ENCODE measurements at places on chromosomes 7 and 10.

DNA sequence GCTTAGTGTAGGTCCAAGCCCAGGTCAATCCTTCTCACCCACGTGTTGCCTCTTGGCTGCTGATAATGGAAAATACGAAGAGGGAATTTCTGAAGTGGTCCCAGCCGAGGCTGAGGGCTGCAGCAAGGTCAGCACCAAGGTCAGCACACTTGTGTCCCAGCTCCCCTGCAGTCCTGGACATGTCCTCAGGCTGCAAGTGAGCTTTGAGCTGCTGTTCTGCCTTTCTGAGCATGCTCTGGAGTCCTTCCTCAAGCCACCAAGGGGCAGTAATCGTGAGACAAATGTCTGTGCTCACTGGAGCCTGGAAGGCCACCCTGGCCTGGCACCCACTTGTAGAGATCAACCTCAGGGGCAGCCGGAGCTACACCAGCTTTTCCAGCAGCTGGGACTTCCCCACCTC is 28.3 kb downstream of the DRGX start:
- no peak for DNase-seq

DNA sequence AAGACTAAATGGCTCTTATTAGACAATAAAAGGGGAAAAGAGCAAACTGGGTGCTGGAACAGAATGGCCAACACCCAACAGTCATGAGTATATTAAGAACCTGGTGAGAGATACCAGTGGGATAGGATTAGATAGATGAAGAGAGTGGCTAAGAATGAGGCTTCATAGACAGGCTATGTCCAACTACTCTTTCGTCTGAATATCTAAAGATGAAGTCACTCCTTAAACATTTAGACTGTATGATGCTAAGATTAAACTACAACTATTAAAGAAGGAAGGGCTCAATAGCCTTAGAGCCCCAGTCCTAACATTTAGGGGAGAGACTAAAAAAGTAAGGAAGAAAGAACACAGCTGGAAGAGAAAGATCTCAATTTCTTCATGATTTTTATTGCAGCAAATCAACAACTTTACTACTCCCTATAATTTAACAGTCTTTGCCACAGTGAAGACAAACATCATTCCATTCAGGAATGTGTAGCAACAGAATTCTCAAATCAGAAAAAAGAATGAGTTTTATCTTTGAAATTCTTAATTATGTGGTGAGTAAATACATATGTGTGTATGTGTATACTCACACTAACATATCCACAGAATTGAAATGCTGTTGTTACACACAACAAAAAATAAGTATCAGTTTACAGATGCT is 45.6 kb downstream of the CACNA2D1 start:
- no peak for DNase-seq

DNA sequence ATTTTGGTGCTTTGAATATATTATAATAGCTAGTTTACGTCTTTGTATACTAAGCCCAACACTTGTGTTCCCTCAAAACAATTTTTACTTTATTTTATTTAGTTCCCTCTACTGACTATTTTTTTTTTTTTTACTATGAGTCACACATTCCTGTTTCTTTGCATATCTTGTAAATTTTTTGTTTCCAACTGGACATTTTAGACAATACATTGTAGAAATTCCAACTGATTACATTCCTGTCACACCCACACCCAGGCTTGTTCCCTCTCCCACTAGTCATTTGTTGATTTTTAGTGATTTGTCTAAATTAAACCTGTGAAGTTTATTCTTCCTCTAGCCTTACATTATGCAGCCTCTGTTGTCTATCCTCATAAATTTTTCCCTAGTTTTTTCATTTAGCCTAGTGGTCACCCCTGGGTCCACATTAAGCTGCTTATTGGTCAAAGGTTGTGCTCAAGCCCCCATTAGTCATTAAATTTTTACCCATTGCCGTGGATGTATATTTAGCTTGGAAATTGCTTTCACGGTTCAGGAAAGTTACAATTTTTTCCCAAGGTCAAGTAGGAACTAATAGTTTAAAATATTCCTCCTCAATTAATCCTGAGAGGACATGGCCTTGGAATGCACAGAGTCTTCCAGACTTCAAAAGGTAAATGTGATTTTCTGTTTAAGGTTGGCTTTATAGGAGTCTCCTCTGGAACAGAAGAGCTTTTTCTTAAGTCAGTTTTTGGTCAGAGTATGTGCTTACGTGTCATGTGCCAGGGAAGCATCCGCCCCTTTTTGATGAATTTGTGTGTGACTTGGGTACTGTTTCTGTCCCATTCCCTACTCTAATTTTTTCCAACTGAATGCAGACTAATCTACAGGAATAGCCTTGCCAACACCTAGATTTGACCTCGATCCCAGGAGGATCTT is 207.6 kb upstream of the TMEM72 start:
- no peak for DNase-seq

GRCh38 chr7:151497306-151497871 is 22.3 kb downstream of the RHEB start:
- DNase-seq: no peak

DNA sequence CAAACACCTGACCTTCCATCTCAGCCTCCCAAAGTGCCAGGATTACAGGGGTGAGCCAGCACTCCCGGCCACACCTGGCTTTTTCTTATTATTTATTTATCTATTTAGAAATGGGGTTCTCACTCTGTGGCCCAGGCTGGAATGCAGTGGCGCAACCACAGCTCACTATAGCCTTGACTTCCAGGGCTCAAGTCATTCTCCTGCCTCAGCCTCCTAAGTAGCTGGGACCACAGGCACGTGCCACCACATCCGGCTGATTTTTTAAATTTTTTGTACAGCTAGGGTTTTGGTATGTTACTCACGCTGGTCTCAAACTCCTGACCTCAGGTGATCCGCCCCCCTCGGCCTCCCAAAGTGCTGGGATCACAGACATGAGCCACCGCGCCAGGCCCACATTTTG is 56.9 kb upstream of the MYL10 start:
- no peak for DNase-seq

GRCh38 chr10:108469940-108470339 is 1305.4 kb upstream of the SORCS1 start:
- DNase-seq: no peak

- no peak for DNase-seq
Measured at GRCh38 chr10:70538731-70539338, 60.3 kb downstream of the PALD1 start.

- DNase-seq: no peak
Measured at GRCh38 chr7:64893401-64893800, 9.7 kb upstream of the ZNF273 start.

- no peak for DNase-seq
Measured at GRCh38 chr7:91276909-91277308, 12.7 kb downstream of the FZD1 start.

GRCh38 chr7:66859794-66860645 is 61.0 kb upstream of the TMEM248 start:
- peak; percentile 42 for DNase-seq

DNA sequence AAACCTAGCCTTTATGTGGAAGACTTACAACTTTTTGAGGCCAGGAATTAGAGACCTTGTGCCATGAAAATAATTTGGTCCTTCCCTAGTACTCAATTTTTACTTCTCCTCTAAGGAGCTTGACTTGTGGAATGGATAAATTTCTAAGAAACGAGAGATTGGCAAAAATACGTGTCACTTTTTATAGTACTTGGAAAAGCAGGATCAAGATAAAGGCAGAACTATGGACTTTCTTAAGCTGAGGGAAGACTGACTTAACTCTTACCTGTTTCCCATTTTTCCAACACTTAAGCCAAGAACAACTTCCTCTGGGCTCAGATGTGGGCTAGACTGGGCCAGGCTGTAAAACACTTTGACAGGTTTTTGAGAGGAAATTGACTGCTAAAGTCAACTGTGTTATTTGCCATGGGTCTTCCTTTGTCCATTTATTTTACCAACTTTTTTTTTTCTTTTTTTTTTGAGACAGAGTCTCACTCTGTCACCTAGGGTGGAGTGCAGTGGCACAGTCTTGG is 2.0 kb upstream of the WBP1L start:
- DNase-seq: no peak

DNA sequence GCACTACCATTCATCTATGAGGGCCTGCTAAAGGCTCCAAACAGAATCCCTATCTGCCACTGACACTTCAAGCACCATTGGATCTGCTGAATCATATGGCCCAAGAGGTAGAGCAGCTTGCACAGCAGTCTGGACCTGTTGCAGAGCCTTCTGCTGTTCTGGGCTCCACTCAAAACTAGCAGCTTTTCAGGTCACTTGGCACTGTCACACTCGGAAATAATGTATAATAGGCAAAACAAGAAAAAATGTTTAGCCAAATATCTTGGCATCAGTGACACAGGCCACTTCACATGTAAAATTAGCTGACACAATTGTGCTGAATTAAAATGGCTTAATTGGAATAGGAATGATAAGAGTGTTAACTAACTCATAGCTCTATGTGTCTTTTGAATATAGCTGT is 1182.9 kb upstream of the LRRTM3 start:
- no peak for DNase-seq

DNA sequence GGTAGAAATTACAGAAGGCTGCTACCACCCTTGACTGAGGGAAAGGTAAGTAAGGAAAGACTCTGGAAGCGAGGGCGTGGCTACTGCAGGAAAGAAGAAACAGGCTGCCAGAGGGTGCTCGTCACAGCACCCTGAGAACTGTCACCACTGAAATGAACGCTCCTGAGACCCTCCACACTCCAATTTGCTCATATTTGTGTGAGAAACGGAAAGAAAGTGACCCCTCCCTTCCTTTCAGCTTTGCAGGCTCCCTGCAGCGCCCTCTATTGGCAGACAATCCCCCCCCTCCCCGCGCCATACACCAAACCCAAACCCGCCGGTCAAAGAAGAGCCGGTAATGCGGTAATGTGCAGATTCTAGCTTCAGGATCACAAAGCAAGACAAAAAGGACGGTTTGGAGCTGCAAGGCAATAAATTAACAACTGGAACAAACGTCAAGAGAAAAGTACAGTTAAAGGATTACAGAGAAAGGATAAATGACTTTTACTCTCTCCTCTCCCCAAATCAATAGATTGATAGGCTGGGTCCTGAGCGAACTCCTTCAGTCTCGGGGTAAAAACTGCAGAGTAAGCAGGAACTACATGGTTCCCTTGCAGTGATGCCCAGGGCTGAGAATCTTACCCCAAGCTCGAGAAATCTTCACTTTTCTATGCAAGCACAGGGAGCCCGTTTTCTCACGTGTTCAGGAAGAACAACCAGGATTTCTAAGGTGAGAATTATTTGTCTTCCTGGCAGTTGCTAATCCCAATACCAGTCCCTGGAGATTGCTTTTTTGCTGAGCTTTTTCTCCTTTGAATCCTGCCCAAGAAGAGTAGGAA is 47.6 kb downstream of the STEAP1B start:
- DNase-seq: no peak

DNA sequence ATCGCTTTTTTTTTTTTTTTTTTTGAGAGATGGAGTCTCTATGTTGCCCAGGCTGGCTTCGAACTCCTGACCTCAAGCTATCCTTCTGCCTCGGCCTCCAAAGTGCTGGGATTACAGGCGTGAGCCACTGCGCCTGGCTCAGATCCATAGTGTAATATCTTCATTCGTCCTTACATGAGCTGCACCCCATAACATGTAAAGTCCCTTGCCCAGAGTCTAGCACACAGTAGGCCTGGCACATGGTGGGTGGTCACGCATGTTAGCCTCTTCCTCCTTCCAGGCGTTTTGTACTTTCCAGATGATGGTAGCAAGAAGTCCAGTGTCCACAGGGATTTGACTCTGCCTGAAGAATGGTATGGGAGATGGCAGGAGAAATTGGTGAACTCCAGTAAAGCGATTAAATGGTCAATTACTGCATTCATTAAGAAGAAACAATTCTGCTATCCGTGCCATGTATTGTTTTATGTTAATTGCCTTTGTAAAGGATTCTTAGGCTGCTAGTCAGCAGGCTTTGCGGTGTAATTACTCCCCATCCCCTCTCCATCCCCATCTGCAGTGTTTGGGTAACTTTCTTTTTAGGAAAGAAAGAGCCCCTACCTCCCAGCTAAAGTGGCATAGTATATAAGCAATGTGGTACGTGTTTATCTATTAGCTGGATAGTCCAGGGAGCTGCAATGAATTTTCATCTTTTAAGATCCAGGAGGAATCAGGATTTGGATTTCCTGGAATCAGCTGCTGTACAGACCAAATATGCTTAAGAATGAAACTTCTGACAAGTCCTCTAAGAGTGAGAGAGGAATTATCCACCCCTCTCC is 1.2 kb downstream of the TPST1 start:
- DNase-seq: no peak

GRCh38 chr7:132148876-132149275 is 427.4 kb downstream of the PLXNA4 start:
- DNase-seq: no peak

GRCh38 chr7:29622335-29623265 is 59.0 kb downstream of the PRR15 start:
- DNase-seq: no peak

DNA sequence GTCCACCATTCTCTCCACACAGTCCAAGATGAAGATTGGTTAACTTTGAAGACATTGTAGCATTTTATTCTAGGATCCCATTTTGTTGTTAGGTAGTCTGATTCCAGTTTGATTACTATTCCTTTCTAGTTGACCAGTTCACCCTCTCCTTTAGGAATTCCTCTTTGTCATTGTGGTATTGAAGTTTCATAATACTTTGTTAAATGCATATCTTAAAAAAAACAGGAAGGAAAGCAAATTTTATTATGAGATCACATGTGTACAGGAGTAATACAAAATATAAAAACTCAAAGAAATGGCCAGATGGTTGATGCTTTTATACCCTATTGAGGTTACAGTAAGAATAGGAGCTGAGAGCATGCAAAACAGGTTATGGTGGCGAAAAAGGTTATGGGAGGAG is 15.5 kb upstream of the SEMA3C start:
- no peak for DNase-seq

DNA sequence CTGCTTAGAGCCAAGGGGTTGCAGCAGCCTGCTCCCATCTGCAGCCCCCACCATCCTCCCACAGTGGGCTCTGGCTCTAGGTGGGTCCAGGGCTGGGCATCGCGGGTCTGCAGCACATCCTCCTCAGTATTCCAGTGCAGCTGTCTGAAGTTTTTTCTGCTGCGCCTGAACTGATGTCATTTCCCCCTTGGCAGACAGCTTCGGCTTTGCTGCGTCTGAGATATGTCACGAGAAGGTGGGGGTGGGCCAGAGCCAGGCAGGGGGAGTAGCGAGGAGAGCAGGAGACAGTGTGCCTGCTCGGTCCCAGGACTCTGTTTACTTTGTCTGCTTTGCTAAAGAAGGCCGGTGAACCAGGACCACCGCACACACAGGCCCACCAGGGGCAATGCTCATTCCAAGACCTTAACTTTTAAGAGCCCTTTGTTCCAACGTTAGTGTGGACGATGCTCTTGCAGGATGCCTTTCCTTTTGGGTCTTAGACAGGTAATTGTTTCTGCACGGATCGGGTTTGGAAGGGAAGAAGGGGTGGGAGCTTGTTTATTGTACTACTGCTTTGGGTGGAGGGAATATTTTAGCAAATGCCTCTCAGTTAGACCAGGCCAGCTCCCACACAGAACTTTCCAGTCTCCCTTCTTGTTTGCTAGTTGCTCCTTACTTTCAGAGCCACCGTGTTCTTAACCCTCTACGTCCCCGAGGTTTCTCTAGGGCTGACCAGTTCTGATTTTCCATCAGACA is 32.4 kb downstream of the WBP1L start:
- DNase-seq: peak; percentile 81

- DNase-seq: no peak
Measured at GRCh38 chr7:128166603-128167041, 74.5 kb upstream of the LEP start.

GRCh38 chr10:95276367-95277200 is 14.2 kb downstream of the PDLIM1 start:
- DNase-seq: no peak

Data from naive thymus-derived CD4-positive, alpha-beta T cell (primary cell).